ENCODE measurements at places on chromosomes 4 and X.

- DNase-seq: no peak
Measured at GRCh38 chr4:126564283-126564854, 1068.4 kb upstream of the INTU start.

GRCh38 chr4:90769251-90769650, 642.1 kb downstream of the CCSER1 start:
- DNase-seq: no peak

DNA sequence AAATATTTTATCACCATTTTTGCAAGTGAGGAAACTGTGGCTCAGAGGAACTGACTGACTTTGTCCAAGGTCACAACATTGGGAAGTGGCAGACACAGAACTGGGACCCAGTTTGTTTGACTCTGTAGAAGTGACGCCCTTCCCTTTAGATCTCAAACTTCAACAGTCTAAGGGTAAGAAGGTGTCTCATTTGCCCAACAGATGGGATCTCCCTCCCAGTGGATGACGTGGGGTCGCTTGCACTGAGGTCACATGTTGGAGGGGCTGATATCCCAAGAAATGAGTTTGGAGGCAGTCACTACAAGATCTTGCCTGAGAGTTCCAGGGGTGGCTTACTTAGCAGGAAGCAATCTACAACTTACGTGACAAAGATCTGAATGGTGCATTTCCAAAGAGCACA, 172.5 kb upstream of the GPC4 start:
- no peak for DNase-seq

DNA sequence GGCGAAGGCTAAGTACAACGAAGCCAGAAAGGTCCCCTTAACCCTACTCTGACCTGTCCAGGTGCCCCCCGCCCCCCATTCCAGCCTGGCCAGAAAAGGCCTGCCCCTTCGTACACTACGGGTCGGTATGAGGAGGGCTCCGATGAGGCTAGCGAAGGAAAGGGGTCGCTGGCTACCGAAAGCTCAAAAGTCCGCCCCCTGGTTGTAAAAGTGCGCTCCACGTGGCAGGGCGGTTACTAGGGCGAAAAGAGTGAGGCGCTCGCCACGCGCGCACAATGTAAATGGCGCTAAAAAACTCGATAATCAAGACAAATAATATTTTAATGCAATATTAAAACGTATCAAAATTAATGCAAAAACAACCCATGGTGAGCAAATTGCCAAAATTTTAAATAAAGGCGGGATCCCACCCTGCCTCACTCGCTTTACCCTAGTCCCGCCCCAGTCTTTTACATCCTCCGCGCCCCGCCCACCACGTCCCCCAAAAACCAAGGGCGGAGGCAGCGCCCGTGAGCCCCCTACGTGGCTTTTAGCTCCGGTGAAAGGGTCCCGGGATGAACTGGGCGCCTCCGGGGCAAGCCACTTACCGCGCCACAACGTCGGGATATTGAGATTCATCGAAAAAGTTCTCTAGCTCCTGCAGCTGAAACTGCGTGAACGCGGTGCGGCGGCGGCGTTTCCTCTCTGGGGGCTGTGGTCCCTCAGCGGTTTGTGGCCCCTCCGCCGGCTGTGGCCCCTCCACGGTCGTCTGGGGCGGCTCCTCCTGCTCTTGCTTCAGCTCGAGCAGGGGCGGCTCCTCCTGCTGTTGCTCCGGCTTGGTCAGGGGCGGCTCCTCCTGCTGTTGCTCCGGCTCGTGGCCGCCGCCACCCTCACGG, 929 bp downstream of the ESX1 start:
- no peak for DNase-seq

- DNase-seq: no peak
Measured at GRCh38 chr4:8503801-8504200, 63.2 kb downstream of the TRMT44 start.

GRCh38 chr4:6263526-6264224, 6.0 kb upstream of the WFS1 start:
- DNase-seq: no peak

DNA sequence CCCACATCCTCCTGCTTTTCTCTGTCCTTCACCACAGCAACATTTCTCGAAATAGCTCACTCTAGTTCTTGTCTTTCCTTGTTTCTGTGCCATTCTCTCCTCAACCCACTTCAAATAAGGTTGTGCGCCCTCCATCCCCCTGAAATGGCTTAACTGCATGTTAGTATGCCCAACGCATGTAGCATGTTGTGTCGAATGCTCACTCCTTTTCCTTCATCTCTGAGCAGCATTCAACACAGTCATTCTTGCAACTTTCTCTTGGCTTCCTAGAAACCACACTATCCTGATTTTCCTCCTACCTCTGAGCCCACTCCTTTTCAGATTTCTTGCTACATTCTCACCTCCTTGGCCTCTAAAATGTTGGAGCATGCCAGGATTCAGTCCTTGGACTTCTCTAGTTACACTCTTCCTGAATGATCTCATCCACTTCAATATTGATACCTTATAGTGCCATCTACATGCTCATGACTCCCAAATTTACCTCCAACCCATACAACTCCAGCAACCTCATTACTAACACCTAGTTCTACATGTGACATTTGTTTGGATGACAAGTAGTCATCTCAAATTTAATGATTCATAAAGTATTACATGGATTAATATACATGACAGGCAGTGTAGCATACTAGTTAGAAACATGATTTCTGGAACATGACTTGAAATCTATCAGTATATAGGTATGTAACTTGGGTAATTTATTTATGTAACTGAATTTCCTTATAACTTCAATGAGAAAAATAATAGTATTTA, 22.3 kb downstream of the RBMX start:
- no peak for DNase-seq

GRCh38 chr4:175504318-175504717, 307.7 kb downstream of the GPM6A start:
- no peak for DNase-seq

GRCh38 chr4:89344571-89344970, 37.0 kb upstream of the GPRIN3 start:
- DNase-seq: no peak

- no peak for DNase-seq
Measured at GRCh38 chrX:122788216-122788615, 395.9 kb upstream of the GRIA3 start.

- DNase-seq: no peak
Measured at GRCh38 chrX:12866451-12867377, at the start of gene TLR7. Gene TLR7, plus strand, starts transcription at chrX:12867072. Its CDS starts 507 bp downstream, at chrX:12867579.

GRCh38 chr4:81594490-81595159, 122.9 kb upstream of the RASGEF1B start:
- DNase-seq: no peak

- DNase-seq: no peak
Measured at GRCh38 chr4:180827232-180828009, 1415.8 kb upstream of the TENM3 start.

DNA sequence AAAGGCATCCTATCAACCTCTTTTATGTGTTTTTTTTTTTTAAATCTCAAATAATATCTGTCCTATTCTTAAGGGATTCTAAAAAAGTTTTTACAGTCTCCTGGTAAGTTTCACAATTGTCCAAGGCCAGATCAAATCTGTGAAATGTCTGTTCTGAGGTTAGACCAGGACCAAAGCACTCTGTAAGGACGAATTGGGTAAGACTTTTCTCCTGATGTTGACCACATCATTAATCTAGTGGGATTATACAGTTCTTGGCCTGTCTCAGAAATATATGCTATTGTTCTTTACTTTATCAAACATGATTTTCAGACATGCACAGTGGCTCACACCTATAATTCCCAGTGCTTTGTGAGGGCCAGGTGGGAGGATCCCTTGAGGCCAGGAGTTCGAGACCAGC, 45.8 kb upstream of the TMEM131L start:
- DNase-seq: no peak

GRCh38 chrX:3461397-3462165, 115.1 kb upstream of the MXRA5 start:
- no peak for DNase-seq

DNA sequence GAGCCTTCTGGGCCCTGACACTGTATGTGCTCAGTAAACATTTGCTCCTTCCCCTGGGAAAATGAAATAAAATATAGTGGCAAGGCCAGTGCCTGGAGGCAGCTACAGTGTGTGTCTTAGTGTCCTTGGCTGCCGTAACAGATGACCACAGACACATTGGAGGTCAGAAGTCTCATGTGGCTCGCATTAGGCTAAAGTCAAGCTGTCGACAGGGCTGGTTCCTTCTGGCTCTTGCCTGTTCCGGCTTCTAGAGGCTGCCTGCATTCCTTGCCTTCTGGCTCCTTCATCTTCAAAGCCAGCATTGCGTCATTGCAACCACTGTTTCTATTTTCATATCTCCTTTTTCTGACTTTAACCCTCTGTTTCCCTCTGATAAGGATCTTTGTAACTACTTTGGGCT, 83.6 kb upstream of the STX18 start:
- DNase-seq: no peak

DNA sequence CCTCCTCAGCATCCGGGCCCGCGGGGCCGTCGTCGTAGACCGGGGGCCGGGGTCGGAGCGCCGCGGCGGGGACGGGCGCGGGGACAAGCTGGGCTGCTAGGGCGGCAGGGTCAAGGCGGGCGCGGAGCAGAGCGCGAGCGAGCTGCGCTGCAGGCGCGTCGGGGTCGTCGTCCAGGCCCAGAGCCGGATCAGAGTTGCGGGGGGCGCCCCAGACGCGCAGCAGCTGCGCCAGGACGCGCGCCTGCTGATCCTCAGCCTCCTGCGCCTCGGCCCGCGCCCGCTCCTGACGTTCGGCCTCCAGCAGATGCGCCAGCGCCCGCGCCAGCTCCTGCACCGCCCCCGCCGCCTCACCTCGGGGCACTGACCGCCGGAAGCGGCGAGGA, 3.5 kb downstream of the PCSK1N start:
- no peak for DNase-seq

DNA sequence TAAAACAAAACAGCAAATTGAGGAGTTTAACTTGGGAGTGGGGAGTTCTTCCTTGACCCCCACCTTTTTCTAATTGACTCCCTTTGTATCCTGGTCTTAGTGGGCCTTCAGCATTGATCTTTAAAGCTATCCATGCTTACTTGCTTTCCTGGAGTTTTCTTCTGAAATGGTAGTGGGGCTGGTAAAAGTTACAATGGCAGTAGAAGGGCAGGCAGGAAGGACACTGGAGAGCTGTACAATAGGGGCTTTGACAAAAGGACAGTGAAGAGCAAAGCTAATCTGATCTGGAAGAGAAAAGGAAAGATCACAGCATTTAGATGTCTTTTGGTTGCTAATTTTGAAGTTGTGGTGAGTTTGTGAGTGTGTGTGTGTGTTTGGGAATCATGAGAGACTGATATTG, 111.5 kb downstream of the MID1 start:
- DNase-seq: no peak
